ENCODE measurements at places on chromosomes 6 and 20.
A peak's percentile ranks its signal among the peaks of the same experiment; 100 is the strongest.

- no peak for DNase-seq
Observed at GRCh38 chr6:81682858-81683620, 69.4 kb downstream of the TENT5A start.

- DNase-seq = no peak
Observed at GRCh38 chr6:130524552-130524951, 158.7 kb downstream of the TMEM200A start.

DNA sequence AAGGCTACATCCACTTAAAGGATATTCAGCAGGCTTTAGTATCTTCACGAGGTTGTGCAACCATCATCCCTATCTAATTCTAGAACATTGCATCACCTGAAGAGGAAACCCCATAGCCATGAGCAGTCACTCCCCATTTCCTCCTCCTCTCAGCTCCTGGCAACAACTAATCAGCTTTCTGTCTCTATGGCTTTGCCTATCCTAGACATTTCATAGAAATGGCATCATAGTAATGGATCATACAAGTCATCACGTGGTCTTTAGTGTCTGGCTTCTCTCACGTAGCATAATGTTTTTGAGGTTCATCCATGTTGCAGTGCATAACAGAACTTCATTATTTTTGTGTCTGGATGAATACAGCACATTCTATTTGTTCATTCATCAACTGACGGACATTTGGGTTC lies 20.5 kb downstream of the SNAI1 start:
- peak; percentile 72 for DNase-seq

- DNase-seq = peak; percentile 65
Observed at GRCh38 chr20:47502271-47503239, 868 bp downstream of the NCOA3 start.

DNA sequence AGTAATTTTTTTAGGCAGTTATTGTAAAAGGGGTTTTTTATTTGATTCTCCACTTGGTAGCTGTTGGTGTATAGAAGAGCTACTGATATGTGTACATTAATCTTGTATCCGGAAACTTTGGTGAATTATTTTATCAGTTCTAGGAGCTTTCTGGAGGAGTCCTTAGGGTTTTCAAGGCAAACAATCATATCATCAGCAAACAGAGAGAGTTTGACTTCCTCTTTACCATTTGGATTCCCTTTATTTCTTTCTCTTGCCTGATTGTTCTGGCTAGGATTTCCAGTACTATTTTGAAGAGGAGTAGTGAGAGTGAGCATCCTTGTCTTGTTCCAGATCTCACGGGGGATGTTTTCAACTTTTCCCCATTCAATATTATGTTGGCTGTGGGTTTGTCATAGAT lies 28.0 kb upstream of the TNFAIP3 start:
- no peak for DNase-seq

GRCh38 chr6:51934098-51934497 lies 153.3 kb downstream of the PKHD1 start:
- peak; percentile 13 for DNase-seq

DNA sequence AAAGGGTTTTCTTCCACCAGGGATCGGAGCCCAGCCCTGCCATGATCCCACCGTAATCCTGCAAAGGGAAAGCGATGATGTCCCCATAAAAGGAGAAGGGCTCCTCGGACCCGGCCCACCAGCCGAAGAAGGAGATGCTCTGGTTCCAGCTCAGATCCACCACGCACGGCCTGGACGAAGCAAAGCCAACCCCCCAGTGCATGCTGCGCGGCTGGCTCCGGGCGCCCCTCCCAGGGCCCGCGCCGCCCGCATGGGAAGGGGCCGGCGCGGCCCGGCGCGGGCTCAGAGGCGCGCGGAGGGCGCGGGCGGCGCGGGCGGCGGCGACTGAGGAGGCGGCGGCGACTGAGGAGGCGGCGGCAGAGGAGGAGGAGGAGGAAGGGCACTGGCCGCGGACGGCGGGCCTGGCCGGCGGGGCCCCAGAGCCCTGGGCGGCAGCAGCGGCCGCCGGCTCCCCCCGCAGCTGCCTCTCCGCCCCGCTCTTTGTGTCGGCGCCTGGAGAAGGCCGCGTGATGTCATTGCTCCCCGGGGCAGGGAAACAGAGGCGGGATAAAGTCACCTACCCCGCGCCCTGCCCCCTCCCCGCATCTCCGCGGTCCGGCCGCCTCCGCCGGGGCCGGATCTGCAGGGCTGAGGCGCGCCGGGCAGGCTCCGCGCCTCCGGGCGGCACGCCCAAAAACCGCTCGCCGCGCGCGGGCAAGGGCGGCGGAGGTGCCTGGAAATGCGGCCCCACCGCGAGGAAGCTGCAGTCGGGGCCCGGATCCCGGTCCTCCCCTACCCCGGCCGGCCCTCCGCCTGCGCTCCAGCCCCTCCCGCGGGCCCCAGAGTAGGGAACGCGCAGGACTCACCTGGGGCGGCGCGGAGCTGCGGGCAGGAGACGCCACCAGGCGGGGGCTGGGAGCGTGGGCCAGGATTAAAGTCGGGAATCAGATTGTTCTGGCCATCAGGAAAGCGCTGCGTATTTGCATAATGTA lies at the start of gene FAXC:
TSS of gene FAXC (minus strand) at position 504 of the 971 bp plus-strand sequence. CDS start at position 202, 302 bp downstream.
- DNase-seq = peak; percentile 60

DNA sequence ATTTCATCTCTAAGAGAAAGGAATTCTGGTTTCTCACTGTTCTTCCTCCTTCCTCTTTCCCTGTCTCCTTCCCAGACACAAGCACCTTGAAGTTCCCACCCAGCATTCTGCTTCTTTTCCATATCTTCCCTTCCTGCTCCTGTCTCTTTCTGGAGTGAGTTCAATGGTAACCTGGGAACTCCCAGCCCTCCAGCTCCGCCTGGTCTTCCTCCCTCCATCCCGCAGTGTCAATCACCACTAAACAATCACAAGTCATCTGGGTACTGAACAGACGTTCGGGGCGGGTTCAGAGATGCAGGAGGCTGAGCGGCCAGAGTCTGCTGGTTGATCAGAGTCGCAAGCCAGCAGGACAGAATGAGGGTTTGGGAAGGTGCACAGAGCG lies 7.7 kb downstream of the TTBK1 start:
- peak; percentile 42 for DNase-seq

GRCh38 chr6:31121131-31121790 lies 1.0 kb upstream of the CDSN start:
- DNase-seq = no peak

DNA sequence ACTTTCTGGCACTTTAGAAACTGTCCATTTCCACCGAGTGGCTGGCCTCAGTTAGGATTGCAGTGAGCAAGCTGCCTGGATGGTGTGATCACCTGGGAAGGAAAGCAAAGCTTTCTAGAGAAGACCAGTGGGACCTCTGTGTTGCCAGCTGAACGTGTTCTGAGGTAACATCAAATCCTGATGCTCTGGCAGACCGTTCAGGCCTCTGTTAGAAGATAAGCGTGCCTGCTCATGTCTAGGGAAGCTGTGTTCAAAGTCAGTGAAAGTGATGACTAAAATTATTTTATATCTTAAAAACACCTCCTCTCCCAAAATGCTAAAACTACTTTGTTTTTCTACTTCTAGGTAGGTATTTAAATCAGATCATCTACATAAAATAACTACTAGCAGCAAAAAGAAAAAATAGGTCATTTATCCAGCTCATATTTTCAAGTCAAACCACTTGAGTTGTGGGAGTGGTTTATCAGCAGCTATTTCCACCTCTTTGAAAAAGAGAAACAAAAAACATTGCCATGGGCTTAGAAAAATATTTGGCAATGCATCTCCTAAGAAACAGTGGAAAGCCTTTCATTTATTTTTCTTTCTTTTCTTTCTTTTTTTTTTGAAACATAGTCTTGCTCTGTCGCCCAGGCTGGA lies 54.8 kb downstream of the CEP43 start:
- no peak for DNase-seq

DNA sequence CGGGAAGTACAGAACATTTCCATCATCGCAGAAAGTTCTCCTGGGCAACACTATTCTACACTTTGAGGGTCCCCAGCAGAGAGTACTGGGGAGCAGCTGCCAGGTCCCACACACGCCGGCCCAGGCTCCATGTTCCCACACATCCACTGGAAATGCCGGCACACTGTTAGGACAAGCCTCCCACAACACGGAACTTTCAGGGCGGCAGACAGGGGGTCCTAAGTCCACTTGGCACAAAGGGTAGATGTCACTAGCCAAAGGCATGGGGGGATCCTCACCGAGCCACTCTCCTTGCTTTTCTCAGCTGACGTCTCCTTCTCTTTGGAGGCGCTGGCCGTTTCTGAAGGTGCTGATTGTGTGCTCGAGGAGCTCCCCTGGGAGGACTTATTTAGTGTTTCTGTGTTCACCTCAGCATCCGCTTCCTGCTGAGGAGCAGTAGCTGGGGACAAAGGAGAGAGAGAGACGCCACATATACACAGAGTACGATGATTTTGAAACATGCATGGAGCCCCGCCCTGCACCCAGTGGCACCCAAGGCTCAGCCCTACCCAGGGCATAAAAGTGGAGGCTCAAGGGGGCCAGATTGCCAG lies 135.4 kb downstream of the ZMYND8 start:
- no peak for DNase-seq

GRCh38 chr6:4088704-4089103 lies 9.8 kb upstream of the FAM217A start:
- no peak for DNase-seq

DNA sequence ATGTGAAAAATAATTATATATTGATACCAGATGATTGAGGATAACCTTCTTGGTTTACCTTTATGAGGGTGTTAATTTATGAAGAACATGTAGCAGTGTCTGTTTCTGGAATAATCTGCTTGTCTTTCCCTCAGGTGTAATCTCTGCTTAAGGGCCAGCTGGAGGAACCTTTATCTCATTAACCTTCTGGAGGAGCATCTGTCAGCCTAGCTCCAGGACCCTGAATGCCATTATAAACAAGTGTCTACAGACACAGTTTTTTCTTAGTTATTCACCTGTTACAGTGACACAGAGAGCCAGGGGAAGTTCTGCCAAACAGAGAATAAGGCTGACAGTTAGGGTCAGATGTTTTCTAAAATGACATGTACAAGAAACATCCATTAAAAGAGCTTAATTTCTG lies at the start of gene IMPG1:
TSS of gene IMPG1 (minus strand) at position 101 of the 400 bp plus-strand sequence. CDS start 174 bp downstream, outside the sequence.
- no peak for DNase-seq

DNA sequence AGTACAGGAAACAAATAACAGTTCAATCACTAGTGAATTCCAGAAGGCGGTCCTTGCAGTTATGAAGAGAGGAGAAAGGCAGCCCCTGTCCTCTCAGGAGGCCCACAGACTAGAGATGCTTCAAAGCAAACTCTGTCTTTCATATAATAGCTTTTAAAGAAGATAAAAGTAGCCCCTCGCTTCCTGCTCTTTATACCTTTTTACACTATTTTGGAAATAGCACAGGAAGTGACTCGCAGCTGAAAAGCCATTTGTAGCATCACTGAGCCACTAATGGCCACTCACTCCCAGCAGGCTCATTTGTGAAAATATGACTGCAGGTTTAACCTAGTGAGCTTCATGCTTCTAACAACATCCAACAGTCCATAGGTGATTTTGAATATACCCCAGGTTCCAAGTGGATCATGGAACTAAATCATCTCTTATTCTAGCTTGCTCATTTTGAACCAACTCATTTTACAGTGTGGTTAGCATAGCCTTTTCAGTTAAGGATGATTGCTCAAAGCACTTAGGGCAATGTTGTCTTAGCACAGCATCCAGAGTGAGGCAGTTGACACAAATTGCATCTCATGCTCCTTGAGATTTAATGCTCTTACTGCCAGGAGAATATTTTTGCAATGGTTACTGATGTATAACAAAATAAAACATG lies 136.0 kb upstream of the NRSN1 start:
- DNase-seq = no peak

GRCh38 chr20:36548704-36549627 lies 7.6 kb downstream of the MYL9 start:
- no peak for DNase-seq
